ENCODE measurements at places on chromosomes 11 and 22.

GRCh38 chr11:130063451-130063850, 6.2 kb upstream of the APLP2 start:
- DNase-seq: no peak

GRCh38 chr11:79314906-79315689, 125.7 kb downstream of the TENM4 start:
- DNase-seq: no peak

- no peak for DNase-seq
Measured at GRCh38 chr11:18563090-18563730, 25.3 kb downstream of the UEVLD start.

GRCh38 chr22:17113600-17113999, 7.6 kb downstream of the TMEM121B start:
- DNase-seq: no peak

- no peak for DNase-seq
Measured at GRCh38 chr11:64305691-64306562, 603 bp downstream of the ESRRA start.

- no peak for DNase-seq
Measured at GRCh38 chr11:122721201-122721963, 65.9 kb downstream of the UBASH3B start.

DNA sequence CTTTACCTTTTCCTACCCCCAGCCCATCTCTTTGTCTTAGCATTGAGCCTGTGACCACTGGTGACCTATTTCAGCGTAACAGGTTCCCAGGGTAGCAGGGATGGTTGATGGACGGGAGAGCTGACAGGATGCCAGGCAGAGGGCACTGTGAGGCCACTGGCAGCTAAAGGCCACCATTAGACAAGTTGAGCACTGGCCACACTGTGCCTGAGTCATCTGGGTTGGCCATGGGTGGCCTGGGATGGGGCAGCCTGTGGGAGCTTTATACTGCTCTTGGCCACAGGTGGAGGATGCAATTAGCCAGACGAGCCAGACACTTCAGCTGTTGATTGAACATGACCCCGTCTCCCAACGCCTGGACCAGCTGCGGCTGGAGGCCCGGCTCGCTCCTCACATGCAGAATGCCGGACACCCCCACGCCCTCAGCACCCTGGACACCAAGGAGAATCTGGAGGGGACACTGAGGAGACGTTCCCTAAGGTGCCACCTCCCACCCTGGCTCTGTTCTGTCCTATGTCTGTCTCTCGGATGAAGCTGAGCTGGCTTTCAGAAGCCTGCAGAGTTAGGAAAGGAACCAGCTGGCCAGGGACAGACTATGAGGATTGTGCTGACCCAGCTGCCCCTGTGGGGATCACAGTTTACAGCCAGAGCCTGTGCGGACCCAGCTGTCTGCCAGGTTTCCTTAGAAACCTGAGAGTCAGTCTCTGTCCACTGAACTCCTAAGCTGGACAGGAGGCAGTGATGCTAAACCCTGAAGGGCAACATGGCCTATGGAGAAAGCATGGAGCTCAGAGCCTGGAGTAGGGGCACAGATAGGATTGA, 29.8 kb downstream of the PIK3IP1 start:
- DNase-seq: no peak

DNA sequence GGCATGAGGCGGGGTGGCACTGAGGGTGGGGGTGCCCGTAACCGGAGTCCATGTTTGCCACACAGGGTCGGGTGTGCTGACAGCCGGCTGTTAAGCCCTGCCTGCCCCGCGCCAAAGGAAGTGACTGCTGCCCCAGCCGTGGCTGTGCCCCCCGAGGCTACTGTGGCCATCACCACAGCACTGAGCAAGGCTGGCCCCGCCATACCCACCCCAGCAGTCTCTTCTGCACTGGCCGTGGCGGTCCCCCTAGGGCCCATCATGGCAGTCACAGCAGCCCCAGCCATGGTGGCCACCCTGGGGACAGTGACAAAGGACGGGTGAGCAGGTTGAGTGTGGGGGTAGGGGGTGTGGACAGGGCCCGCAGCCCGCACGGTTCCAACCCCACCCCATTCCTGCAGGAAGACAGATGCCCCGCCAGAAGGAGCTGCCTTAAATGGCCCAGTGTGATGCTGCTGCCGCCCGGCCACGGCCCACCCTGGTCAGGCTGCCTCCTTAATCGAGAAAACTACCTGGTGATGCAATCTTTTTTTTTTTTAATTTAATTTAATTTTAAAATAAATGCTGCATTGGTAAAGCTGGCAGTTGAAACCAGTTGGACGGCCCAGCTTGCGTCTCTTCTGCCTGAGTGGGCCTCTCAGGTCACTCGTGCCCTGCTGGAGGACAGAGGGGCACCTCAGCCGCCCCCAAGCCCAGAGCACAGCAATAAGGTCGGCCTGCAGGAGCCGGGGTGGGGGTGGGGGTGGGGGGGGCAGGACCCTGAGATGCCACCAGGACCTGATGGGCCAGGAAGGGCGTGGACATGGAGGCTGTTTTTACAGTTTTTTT, 30.8 kb downstream of the SBF1 start:
- no peak for DNase-seq

DNA sequence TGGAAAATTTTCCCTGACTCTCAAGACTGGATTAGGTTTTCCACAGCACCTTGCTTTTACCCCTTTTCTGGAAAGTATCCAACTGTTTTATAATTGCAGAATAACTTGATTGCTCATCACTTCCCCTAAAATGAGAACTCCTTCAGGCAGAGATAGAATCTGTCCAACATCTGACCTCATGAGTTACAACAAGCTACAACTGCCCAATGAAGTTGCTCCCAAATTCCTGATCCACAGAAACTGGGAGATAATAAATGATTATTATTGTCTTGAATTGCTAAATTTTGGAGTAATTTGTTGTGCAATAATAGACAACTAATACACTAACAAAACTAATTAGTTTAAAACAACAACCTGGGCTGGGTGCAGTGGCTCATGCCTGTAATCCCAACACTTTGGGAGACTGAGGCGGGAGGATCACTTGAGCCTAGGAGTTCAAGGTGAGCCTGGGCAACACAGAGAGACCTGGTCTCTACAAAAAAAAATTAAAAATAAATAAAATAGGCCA, 10.0 kb upstream of the CCDC83 start:
- DNase-seq: no peak

DNA sequence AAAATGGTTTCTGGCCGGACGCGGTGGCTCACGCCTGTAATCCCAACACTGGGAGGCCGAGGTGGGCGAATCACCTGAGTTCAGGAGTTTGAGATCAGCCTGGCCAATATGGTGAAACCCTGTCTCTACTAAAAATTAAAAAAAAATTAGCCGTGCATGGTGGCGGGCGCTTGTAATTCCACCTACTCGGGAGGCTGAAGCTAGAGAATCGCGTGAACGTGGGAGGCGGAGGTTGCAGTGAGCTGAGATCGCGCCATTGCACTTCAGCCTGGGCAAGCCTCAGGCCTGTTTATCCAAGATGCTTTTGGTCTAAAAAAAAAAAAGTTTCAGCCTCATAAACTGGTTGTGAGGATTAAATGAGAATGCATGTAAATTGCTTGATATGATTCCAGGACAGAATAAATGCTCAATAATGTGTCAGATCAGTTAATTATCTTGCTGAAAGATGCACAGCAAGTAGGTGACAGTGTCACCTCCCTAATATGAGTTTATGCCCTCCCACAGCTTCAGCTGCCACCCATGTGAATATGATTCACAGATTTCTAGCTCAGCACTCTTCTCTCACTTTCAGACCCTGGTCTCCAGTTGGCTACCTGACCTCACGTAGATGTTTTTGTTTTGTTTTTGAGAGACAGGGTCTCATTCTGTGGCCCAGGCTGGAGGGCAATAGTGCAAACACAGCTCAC, 1.1 kb upstream of the ALG8 start:
- DNase-seq: no peak

DNA sequence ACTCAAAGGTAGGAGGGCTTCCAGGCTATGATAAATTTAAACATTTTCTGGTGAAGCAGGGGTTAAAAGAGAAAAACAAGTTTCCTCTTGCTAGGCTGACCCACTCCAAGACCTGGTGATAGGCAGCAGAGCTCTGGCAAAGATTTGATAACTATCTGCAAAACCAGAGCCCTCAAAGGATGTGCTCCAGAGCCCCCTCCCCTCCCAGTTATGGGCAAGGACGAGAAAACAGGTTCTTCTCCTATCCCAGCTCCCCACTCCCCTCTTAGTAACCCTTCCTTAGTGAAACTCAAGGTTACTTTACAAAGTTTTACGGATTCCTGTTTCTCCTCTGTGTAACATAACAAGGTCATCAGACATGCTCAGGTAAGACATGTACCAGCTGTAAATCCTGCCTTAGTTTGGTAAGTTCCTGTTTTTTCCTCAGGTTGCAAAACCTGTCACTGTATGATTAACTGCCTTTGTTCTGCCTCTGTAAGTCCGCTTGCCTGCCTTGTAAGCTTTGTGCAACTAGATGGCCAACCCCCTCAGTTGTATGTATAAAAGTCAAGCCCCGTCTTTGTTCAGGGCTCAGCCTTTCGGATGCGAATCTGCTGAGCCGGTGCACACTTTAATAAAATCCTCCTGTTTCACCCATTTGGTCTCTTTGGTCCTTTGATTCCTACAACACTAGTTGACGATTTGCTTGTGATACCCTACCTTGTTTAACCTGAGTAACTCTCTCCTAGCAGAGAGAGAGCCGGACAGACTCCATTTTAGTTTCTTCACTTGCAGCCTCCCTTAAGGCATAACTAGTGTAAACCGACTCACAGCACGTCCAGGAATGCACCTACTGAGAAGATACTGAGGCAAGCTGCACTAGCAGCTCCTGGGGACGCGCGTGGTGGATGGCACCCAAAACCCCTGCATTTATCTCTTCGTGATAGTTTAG, 13.9 kb downstream of the APOBEC3H start:
- DNase-seq: no peak

Measured in stimulated activated CD4-positive, alpha-beta T cell treated with anti-CD3 and anti-CD28 coated beads, TNF-alpha, amount 100 ng/mL, for 1 hour (primary cell).